ENCODE measurements at places on chromosomes 7 and 10. TPM values are rescaled to one million over a fixed set of nuclear protein-coding genes. Genes with fewer than 3 reads are reported as not detected.

Gene KLLN
- 0.54 TPM for total RNA-seq

Gene KCNMA1
- total RNA-seq: not detected

GRCh38 chr7:131327049-131327625, 539 bp upstream of the MKLN1 start:
- peak overlapping the region; percentile 91 for H3K4me3 ChIP-seq
- H3K36me3 ChIP-seq: no peaks in the 10 kb centered on the region
- peak overlapping the region; percentile 91 for H3K27ac ChIP-seq
- peak; percentile 20 for DNase-seq

- no peak overlapping the region for H3K4me3 ChIP-seq
- no peaks in the 10 kb centered on the region for H3K27me3 ChIP-seq
- DNase-seq: no peak
- no peaks in the 10 kb centered on the region for H3K36me3 ChIP-seq
- H3K27ac ChIP-seq: no peak overlapping the region
These were observed 6.5 kb downstream of the BLVRA start for GRCh38 chr7:43764807-43765491.

DNA sequence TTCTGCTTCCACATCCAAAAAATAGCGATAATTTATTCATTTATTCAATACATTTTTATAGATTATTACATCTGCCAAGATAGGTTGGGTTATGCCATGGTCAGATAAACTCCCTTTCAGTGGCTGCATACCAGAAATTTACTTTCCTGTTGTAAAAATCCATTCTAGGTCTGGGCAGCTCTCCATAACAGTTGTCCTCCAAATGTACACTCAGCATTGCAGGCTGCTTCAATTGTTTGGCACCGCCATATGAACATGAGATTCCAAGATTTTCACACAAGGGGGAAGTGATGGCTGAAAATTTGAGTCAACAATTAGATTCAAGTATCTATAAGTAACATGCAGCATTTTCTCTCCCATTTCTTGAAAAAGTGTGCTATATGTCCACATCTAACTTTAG, 568.7 kb downstream of the ETV1 start:
- H3K4me1 ChIP-seq: no peaks in the 10 kb centered on the region
- no peaks in the 10 kb centered on the region for H3K27me3 ChIP-seq
- no peak overlapping the region for H3K4me3 ChIP-seq
- H3K36me3 ChIP-seq: no peaks in the 10 kb centered on the region
- no peak for DNase-seq

DNA sequence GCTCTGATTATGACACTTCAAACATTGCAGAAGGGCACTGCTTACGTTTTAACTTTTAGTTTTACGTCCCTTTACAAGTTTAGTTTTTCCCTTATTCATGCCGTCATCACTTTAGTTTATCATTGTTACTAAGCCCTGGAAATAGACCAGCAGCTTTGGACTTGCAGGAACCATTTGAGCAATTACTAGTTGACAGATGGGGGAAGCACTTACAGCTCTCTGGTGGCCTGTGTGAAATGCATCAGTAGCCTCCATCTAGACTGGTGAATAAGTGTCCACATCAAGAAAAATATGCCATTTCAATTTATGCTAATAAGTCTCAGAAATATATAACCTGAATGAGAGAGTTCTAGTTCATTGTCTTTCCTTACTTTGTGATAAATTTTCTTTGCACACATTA, 194.9 kb upstream of the GRM3 start:
- H3K27ac ChIP-seq: no peak overlapping the region
- no peak for DNase-seq
- H3K4me1 ChIP-seq: no peaks in the 10 kb centered on the region
- H3K36me3 ChIP-seq: no peaks in the 10 kb centered on the region
- no peak overlapping the region for H3K4me3 ChIP-seq

DNA sequence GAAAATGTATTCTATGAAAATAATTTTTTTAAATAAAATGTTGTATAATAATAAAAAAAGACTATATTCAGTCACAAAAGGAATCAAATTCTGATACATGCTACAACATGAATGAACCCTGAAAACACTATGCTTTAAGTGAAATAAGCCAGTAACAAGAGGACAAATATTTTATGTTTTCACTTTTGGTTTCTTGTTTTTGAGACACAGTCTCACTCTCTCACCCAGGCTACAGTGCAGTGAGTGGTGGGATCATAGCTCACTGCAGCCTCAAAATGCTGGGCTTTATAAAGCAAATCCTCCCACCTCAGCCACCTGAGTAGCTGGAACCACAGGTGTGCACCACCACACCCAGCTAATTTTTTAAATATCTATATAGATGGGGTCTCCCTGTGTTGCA, 64.2 kb downstream of the CNOT4 start:
- no peak for DNase-seq
- no peaks in the 10 kb centered on the region for H3K27me3 ChIP-seq
- no peak overlapping the region for H3K27ac ChIP-seq
- H3K36me3 ChIP-seq: peaks cover 7% of the 10 kb centered on the region
- no peaks in the 10 kb centered on the region for H3K4me1 ChIP-seq
- no peak overlapping the region for H3K4me3 ChIP-seq

Gene EPHA1
- 5.0 TPM for total RNA-seq

DNA sequence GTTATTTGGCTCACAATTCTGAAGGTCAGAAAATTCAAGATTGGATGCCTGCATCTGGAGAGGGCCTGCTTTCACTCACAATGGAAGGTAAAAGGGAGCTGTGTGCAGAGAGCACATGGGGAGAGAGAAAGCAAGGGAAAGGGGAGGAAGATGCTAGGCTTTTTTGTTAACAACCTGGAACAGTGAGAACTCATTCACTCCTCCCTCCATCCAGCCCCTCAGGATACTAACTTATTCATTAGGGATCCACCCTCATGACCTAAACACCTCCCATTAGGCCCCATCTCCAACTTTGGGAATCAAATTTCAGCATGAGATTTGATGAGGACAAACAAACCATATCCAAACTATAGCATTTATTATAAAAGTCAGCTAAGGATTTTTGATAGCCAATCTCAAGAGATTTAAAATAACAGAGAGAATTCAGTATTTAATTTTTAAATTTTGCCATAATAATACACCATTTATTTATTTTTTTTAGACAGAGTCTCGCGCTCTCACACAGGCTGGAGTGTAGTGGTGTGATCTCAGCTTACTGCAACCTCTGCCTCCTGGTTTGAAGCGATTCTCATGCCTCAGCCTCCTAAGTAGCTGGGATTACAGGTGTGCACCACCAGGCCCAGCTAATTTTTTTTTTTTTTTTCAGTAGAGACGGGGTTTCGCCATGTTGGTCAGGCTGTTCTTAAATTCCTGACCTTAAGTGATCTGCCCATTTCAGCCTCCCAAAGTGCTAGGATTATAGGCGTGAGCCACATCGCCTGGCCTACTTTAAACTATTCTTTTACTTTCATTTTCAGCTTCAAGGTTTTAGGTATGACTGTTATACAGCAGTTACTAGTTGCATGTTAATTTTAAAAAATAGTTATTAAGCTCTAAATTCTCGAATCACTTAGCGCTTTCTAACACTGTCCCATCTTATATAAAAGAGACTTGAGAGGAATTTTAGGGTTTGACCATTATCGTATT, 20.3 kb upstream of the ETV1 start:
- no peaks in the 10 kb centered on the region for H3K27me3 ChIP-seq
- H3K36me3 ChIP-seq: no peaks in the 10 kb centered on the region
- no peak overlapping the region for H3K4me3 ChIP-seq
- DNase-seq: no peak

DNA sequence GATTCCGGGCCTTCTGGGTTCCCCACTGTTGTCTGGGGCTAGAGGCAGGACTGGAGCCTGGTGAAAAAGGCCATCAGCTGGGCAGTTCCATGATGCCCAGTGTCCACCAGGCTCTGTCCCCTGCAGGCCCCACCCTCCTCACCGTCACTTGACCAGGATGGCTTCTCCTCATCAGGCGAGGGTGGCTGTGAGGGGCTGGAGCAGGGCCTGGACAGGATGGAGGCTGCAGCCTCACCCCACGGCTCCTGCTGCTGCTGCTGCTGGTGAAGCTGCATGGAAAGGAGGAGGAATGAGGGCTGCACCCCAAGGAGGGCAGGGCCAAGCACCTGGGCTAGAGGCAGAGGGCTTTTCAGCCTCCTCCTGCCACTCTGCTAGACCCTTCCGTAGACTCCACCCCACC, 8.3 kb downstream of the ATG9B start:
- no peak for DNase-seq
- peaks cover 5% of the 10 kb centered on the region for H3K27me3 ChIP-seq

- no peak for DNase-seq
- H3K4me1 ChIP-seq: no peaks in the 10 kb centered on the region
- no peaks in the 10 kb centered on the region for H3K36me3 ChIP-seq
- H3K27ac ChIP-seq: no peak overlapping the region
- H3K4me3 ChIP-seq: no peak overlapping the region
- no peaks in the 10 kb centered on the region for H3K27me3 ChIP-seq
These were observed 656.1 kb upstream of the FOXK1 start for GRCh38 chr7:4025694-4026615.

Gene PRKG1
- total RNA-seq: 0.30 TPM

Gene PRRT4
- 0.42 TPM for total RNA-seq

GRCh38 chr7:23811540-23811939, 101.5 kb downstream of the STK31 start:
- H3K27me3 ChIP-seq: no peaks in the 10 kb centered on the region
- H3K4me1 ChIP-seq: no peaks in the 10 kb centered on the region
- no peaks in the 10 kb centered on the region for H3K36me3 ChIP-seq
- H3K27ac ChIP-seq: no peak overlapping the region
- DNase-seq: no peak

DNA sequence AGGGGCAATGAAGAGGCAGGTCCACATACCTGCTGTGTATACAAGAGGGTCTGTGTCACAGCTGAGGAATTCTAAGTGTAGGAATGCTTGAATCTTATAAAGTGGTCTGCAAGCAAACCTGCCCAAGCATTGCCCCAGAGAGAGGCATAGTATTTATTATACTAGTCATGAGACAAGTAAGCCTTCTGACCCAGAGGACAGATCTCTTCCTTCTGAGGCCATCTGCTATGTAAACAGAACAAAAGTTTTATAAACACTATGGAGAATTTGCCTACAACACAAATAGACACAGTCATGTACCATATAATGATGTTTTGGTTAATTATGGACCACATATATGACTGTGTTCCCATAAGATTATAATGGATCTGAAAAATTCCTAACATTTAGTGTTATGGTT, 388.2 kb downstream of the NEBL start:
- no peaks in the 10 kb centered on the region for H3K4me1 ChIP-seq
- no peak overlapping the region for H3K4me3 ChIP-seq
- DNase-seq: no peak
- no peaks in the 10 kb centered on the region for H3K27me3 ChIP-seq
- no peaks in the 10 kb centered on the region for H3K36me3 ChIP-seq

- H3K27me3 ChIP-seq: peaks cover 8% of the 10 kb centered on the region
- H3K4me3 ChIP-seq: no peak overlapping the region
These were observed 60.2 kb downstream of the NRP1 start for GRCh38 chr10:33274096-33274785.

Gene RARRES2
- not detected for total RNA-seq

- no peak overlapping the region for H3K27ac ChIP-seq
- no peaks in the 10 kb centered on the region for H3K36me3 ChIP-seq
- no peaks in the 10 kb centered on the region for H3K4me1 ChIP-seq
- no peak for DNase-seq
- no peaks in the 10 kb centered on the region for H3K27me3 ChIP-seq
These were observed 88.1 kb upstream of the CTBP2 start for GRCh38 chr10:125248489-125248888.

- no peak overlapping the region for H3K27ac ChIP-seq
- H3K36me3 ChIP-seq: no peaks in the 10 kb centered on the region
- H3K27me3 ChIP-seq: peaks cover 2% of the 10 kb centered on the region
- peak; percentile 12 for DNase-seq
- H3K4me1 ChIP-seq: no peaks in the 10 kb centered on the region
- H3K4me3 ChIP-seq: no peak overlapping the region
These were observed 293.9 kb downstream of the SNX13 start for GRCh38 chr7:17646253-17646956.

Gene EBLN1
- not detected for total RNA-seq

GRCh38 chr10:130023454-130024230, 59.6 kb upstream of the EBF3 start:
- no peaks in the 10 kb centered on the region for H3K4me1 ChIP-seq
- no peak overlapping the region for H3K4me3 ChIP-seq
- H3K27ac ChIP-seq: no peak overlapping the region
- DNase-seq: no peak

- no peaks in the 10 kb centered on the region for H3K27me3 ChIP-seq
- H3K4me3 ChIP-seq: no peak overlapping the region
- H3K36me3 ChIP-seq: no peaks in the 10 kb centered on the region
- no peaks in the 10 kb centered on the region for H3K4me1 ChIP-seq
- DNase-seq: no peak
- no peak overlapping the region for H3K27ac ChIP-seq
These were observed 73.9 kb downstream of the SH2D4B start for GRCh38 chr10:80611481-80612185.

DNA sequence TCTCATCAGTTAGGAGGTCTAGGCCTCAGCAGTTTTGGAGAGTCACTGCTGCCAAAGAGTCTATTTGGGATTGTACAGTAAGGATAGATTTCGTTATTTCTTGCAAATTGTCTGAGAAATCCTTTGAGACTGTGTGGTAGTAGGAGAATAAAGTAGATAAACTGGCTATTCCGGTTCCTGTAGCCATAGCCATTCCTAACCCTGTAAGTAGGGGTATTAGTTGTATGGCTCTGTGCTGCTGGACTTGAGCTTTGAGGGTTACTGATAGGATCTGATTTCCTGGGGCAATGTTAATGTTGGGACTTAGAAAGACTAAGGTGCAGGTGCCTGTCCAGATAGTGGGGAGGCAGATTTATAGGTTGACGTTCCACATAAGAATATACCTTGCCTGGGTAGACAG, 36.1 kb upstream of the ZNF138 start:
- H3K27me3 ChIP-seq: no peaks in the 10 kb centered on the region
- H3K27ac ChIP-seq: no peak overlapping the region
- no peaks in the 10 kb centered on the region for H3K4me1 ChIP-seq
- H3K36me3 ChIP-seq: no peaks in the 10 kb centered on the region
- no peak for DNase-seq

DNA sequence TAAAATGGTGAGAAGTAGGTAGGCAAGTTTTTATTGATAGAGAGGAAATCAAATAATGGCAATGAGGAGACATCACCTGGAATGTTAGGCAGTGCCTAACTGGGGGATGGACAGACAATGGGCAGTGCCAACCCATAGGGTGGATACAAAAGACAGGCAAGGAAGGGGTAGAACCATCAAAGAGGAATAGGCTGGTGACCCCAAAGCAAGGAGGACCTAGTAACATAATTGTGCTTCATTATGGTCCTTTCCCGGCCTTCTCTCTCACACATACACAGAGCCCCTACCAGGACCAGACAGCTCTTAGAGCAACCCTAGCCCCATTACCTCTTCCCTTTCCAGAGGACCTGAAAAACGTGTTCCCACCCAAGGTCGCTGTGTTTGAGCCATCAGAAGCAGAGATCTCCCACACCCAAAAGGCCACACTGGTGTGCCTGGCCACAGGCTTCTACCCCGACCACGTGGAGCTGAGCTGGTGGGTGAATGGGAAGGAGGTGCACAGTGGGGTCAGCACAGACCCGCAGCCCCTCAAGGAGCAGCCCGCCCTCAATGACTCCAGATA, 30.0 kb downstream of the PRSS2 start:
- H3K4me1 ChIP-seq: peaks cover 74% of the 10 kb centered on the region
- H3K36me3 ChIP-seq: peaks cover 57% of the 10 kb centered on the region
- H3K4me3 ChIP-seq: peak overlapping the region; percentile 100
- DNase-seq: peak; percentile 38
- H3K27ac ChIP-seq: peak overlapping the region; percentile 100

All from CD4-positive, CD25-positive, alpha-beta regulatory T cell (primary cell).